Stromal cell of bone marrow (primary cell): ENCODE measurements at places on chromosomes 4 and X.

- DNase-seq, result no peak
These were observed 645.8 kb upstream of the ATOH1 start for GRCh38 chr4:93182722-93183121.

DNA sequence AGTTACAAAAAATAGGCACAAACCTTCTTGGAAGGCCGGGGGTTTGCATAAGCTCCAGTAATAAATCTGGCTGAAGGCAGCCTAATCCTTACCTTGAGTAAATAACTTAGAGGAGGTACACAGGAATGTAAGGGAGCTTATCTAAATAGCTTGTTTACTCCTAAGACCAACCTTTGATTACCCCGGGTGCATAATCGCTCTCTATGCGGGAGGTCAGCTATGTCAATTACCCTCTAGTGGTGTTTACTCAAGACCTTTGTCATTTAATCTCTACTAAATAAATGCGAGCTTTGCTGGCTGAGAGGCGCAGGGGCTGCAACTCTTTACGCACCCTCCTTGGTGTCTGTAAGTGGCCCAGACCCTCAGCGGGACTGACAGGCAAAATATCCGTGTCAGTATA, 50.2 kb upstream of the MAP9 start:
- no peak for DNase-seq

- DNase-seq, result no peak
These were observed 108.3 kb downstream of the TENM3 start for GRCh38 chr4:182351485-182351884.

DNA sequence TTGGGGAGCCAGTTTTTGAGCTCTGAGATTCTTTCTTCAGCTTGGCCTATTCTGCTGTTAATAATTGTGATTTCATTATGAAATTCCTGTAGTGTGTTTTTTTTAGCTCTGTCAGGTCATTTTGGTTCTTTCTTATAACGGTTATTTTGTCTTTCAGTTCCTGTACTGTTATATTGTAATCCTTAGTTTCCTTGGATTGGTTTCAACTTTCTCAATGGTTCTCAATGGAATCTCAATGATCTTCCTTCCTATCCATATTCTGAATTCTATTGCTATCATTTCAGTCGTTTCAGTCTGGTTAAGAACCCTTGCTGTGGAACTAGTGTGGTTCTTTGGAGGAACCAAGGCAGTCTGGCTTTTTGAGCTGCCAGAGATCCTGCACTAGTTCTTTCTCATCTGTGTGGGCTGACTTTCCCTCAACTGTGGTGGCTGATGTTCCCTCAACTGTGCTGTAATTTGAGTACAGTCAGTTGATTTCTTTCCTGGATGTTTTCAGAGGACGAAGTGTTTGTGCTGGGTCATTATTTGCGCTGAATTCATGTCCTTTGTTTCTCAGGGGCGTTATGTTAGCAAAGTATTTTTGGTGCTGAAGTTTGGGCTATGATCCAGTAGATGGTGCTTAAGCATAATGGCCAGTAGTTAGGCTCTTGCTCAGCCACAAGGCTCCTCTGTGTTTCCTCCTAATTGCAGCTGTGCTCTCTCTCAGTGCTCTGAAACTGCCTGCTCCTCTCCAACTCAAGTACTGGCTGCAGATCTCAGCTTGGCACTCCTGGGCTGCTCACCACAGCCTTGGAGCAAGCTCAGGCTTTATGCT, 27.5 kb downstream of the ENPEP start:
- DNase-seq, result peak; percentile 28

DNA sequence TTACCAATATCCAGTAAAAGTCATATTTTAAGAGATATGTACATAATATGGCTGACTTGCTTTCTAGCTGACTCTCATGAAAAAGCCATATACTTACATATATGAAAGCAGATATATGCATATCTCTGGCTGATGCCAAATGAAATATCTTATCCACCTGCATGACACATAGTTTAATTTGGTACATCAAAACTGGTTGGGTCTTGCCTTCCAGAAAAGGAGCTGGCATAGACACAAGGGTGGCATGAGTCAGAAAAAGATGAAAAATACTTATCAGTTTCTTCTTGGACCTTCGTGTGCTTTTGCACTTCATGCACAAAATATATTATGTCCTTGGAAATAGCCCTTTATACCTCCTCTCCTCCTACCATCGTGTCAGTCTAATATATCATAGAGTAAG, 32.1 kb downstream of the TIGD4 start:
- no peak for DNase-seq

DNA sequence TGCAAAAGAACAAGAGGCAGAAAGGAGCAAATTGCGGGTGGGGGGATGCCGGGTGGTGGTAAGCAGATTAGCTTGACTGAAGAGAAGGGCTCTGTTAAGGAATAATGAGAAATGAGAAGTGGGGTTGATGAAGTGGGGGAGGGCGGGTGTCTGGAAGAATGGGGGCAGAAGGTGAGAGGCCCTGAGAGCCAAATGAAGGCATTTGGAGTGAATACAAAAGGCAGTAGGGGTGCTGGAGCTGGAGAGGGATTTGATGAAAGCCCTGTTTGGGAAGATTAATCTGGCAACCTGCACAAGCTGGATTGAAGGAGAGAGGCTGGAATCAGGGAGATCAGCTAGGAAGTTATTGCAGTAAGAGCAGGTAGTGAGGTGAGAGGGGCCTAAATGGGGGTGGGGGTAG, 82.1 kb downstream of the GUCY2F start:
- no peak for DNase-seq

DNA sequence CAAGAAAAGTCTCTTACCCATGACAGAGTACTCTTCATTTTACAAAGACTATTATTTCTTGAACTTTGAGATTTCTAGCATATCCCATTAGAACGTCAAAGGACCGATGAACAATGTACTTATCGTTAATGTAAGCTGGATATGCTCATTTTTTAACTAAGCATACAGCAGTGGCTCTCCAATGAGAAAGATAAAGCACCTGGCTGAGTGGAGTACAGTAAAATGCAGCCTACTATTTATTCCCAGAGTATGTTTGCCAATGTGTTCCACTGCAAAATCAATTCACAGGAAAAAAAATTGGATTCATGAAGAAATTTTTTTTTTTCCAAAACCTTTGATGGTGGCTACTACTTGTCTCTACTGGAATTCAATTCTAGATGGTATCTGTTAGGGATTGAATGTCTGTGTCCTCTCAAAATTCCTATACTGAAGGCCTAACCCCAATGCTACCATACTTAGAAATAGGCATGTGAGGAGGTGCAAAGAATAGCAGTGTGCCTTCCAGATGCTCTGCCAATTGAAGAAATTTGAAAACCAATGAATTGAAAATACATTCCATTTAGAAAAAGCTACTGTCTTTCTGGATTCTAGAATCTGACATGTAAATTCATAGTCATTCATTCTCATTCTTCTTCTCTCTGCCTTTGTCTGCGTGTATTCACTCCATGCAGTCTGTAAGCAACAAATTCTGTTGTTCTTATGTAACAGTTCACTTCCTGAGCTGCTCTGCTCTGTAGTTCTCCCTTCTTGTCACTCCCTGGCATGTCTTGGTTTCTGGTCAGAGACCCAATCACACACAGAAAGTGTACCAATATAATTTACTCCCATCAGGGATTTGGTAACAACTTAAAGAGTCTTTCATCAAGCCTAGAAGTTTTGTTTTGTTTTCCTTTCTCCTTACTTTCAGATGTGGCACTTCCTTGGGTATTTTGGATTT, 61.4 kb downstream of the PAPSS1 start:
- no peak for DNase-seq

GRCh38 chr4:143403553-143403820, 66.8 kb downstream of the GAB1 start:
- no peak for DNase-seq

- peak; percentile 54 for DNase-seq
These were observed 1.1 kb upstream of the TLR3 start for GRCh38 chr4:186067757-186068385.

DNA sequence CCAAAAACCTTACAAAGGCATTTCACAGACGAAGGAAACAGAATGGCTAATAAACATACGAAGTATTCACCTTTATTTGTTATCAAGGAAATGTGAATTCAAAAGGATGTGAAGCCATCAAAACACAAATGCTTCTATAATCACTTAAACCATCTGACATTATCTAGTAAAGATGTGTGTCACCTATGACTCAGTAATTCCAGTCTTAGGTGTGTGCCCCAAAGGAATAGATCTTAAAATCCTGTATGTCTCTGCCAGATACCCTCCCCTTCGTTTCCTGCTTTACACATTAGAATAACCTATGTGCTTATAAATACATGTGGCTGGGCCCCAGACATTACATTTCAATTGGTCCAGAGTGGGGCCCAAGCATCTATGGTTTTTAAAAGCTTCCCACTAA, 41.8 kb upstream of the CEP135 start:
- no peak for DNase-seq

- no peak for DNase-seq
These were observed 261.7 kb upstream of the FAM241A start for GRCh38 chr4:111883557-111883999.

- DNase-seq, result no peak
These were observed 139.5 kb downstream of the PDLIM5 start for GRCh38 chr4:94591289-94591688.
